ENCODE measurements at places on chromosomes 2 and 18.

- DNase-seq: no peak
These were observed 70.3 kb upstream of the CCDC85A start for GRCh38 chr2:56113382-56113975.

- no peak for DNase-seq
These were observed 112.0 kb upstream of the TEKT4 start for GRCh38 chr2:94759211-94759610.

GRCh38 chr2:163884416-163884815 lies 148.6 kb upstream of the FIGN start:
- peak; percentile 34 for DNase-seq

GRCh38 chr2:24111407-24111901 lies 11.7 kb downstream of the PFN4 start:
- DNase-seq: peak; percentile 27

- DNase-seq: no peak
These were observed 368.5 kb upstream of the CNTNAP5 start for GRCh38 chr2:123656590-123656989.

DNA sequence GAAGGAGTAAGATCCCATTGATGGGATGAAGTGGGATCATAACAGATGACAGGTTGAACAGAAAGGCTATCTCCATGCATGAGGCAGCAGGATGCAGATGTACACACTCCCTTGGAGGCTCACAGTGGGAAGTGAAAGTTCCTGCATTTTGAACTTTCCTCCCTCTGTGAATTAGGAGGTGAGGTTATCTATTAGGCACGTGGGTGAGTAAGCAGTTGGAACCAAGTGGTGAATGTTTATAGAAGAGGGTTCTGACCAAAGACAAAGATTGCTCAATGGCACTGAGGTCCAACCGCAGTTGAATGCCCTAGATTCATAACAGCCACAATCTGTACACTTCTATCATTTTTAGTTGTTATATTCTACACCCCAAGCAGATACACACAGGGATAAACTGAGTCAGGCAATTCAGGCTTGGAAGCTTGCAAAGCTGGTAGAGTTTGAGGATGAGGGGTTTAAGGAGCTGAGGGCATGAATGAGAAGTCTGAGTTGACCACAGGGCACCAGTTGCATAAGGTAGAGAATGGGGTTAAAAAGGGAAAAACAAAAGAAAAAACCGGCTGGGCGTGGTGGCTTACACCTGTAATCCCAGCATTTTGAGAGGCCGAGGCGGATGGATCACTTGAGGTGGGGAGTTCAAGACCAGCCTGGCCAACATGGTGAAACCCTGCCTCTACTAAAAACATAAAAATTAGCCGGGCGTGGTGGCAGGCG lies 7.1 kb upstream of the KCMF1 start:
- peak; percentile 75 for DNase-seq

DNA sequence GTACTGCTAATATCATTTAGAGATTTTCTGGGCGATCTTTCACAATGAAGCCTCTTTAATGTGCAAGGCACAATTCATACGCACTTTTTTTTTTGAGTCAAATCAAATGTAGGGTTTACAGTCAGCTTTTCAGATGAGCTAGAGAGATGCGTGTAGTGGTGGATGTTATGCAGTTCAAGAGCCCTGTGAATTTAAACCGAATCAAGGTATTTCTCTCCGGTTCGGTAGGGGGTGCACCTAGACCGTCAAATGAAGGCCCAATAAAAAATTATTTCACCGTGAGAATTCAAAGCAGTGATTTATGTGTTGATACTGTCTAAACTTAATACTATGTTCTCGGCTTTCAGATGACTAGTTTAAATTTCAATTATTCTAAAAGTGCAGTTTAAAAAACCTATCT lies 1.1 kb downstream of the PTH2R start:
- DNase-seq: peak; percentile 32

DNA sequence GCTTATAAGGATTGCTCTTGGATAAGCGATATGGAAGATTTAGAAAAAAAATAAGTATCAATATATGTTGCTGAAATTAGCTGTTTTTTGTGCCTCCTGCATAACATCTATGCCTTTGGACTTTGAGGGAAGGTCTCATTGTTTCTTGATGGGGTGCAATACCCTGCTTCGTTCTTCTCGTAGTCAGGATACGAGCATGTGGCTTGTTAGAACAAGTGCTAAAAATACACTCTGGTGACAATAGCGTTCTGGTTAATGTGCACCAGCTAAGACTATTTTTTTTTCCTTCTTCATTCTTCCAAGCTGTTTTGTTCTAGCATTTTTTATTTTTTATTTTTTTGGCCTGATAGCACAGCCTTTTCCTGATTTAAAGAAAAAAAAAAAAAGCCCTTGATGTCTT lies 97.5 kb downstream of the ZNF407 start:
- DNase-seq: no peak

- peak; percentile 86 for DNase-seq
These were observed 9.4 kb downstream of the CTIF start for GRCh38 chr18:48548011-48548771.

- peak; percentile 91 for DNase-seq
These were observed 73.2 kb downstream of the MBP start for GRCh38 chr18:77059294-77059916.

DNA sequence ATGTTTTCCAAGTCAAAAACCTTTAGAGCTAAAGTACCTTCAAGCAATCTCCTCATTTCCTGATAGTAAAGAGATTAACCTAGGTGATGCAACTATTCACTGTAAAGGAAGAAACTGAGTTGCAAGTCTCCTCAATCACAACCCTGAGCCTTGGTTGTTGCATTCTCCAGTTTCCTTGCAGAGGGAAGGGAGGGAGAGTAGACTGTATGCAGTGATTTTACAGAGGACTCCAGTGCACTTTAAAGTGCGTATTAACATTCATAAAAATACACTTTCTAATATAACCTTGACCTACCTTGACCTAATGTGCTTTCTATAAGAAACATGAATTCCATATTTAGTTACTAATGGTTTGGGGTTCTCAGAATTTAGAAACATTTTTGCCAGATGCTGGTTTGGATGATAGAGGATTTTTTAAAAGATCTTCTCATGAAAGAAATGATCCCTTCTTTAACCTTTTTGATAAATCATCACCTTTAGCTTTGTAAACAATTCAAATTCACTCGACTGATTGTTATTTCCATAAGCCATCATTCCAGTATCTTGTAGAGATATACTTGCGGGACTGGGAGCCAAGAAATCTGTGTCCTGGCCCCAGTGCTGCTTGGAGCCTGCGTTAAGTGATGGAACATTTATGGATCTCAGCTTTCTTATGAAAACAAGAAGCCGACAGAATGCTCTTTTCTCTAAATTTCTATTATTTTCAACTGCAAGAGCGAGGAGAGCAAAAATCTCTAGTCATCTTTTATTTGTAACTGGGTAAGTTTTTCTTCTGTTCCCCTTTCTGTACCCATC lies 228.3 kb downstream of the ZNF521 start:
- no peak for DNase-seq

GRCh38 chr2:130355172-130355577 lies 681 bp upstream of the PTPN18 start:
- DNase-seq: no peak

DNA sequence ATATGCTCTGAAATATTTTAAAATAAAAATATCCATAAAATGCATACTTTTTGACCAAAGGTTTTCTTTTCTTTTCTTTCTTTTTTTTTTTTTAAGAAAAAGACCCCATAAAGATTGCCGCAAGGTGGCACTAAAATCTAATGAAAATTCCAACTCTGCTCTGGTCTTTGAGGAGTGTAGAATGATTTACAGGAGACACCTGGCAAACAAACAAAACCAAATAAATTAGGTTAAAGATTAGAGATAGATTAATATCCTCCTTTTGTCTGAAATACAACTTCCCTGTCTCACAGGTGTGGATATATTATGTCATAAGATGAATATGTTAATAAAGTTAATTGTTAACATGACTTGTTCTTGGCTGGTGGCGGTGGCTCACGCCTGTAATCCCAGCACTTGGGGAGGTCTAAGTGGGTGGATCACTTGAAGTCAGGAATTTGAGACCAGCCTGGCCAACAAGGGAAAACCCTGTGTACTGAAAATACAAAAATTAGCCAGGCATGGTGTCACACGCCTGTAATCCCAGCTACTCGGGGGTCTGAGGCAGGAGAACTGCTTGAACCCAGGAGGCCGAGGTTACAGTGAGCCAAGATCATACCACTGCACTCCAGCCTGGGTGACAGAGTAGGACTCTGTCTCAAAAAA lies 3.5 kb upstream of the RHOB start:
- DNase-seq: no peak
